ENCODE measurements at places on chromosomes 3 and 15. TPM values are rescaled to one million over a fixed set of nuclear protein-coding genes. Genes with fewer than 3 reads are reported as not detected.

Gene GOLGA6L9
- total RNA-seq = 13.7 TPM

Gene GXYLT2
- 46.8 TPM for total RNA-seq

Gene DNASE1L3
- total RNA-seq = 1.2 TPM

Gene SPSB4
- total RNA-seq = 2.4 TPM

Gene GOLGA6A
- 0.14 TPM for total RNA-seq

Gene TRIM69
- total RNA-seq = 13.1 TPM

Gene IL17RC
- total RNA-seq = 31.7 TPM

Measured in lung (tissue), 17 donors.